ENCODE measurements at places on chromosomes 2 and 18.

DNA sequence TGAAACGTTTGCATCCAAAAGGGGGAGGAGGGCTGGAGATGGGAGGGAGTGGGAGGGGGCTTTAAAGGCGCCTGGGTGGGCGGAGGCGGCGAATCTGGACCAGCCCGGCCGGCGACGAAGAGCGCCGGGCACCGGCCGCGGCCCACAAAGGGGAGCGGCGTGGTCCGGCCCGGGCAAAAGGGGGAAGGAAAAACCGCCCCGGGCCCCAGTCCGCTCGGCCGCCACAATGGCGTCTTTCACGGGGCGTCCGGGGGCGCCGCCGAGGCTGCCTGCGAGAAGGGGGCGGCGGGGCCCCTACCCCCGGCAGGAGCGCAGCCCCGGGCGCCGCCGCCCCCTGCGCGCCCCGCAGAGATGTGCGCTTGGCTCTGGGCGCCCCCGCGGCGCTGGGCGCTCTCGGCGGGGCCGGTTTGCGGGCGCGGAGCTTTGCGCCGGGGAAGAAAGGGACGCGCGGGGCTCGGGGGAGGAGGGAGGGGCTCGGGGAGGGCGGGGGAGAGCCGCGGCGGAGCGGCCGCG is 108.1 kb upstream of the KCTD1 start:
- DNase-seq: no peak

- DNase-seq: no peak
Observed at GRCh38 chr2:176206136-176206535, 17.7 kb downstream of the HOXD1 start.

GRCh38 chr2:23664066-23664788 is 262.7 kb downstream of the ATAD2B start:
- no peak for DNase-seq

GRCh38 chr2:182224669-182225068 is 202.2 kb downstream of the PDE1A start:
- DNase-seq: no peak

DNA sequence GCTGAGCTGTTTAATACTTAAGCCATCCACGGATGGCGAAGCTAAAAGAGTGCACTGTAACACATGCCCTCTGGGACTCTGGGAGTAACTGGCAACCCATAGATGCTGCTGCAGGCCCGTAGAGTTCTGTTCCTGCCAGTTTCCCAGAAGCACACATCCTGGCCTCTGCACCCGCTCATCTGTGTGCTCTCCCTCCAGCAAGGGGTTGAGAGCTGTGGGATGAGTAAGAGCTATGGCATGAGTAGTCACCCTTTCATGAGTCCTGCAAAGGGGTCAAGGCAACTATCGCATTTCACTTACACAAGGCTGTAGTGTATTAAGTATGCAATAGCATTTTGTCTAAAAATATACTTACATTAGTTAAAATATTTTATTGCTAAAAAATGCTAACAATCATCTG is 1341.8 kb upstream of the NXPH2 start:
- DNase-seq: no peak

- no peak for DNase-seq
Observed at GRCh38 chr18:28846958-28847357, 670.0 kb upstream of the CDH2 start.

DNA sequence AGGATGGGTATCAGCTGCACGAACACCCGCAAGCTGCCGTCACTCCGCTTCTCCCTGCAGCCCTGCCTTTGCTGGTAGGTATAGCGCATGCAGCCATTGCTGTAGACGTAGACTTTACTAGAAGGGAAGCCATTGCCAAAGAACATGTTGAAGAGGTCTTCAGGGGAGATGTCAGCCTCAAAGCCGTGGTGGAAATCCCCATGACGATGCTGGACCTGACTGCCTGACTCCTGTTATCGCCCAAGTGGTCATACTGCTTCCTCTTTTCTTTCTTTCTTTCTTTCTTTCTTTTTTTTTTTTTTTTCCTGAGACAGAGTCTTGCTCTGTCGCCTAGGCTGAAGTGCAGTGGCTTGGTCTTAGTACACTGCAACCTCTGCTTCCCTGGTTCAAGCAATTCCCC is 68.7 kb upstream of the SPRED2 start:
- DNase-seq: no peak

- DNase-seq: no peak
Observed at GRCh38 chr2:99444222-99444621, 45.6 kb downstream of the REV1 start.

DNA sequence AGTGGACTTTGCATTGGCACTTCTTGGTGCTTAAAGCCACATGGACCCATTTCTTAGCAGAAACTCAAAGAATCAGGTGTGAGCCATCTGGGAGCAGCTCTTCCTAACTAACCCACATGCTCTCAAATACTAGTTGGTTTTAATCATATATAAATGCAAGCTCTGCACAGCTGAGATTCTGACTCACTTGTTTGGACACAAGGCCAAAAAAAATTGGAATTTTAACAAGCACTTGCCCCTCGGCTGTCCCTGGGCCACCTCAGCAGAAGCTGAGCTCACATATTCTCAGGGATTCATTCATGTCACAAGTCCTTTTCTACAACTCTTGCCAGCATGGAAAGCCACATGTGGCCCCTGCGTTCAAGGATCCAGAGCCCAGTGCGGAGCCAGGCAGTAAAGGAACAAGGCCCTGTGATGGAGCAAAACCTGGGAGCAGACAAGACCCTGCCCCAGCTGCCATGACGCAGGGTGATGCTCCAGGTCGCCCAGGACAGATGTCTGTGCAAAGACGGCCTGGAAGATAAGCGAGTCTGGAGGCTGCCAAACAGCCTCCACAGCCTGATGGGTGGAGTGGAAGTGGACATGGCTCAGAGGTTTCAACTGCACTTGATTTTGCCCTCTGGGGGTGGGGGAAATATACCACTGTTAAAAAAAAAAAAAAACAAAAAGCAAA is 266.5 kb downstream of the EIPR1 start:
- DNase-seq: no peak

GRCh38 chr2:29749041-29749440 is 172.3 kb downstream of the ALK start:
- no peak for DNase-seq

- DNase-seq: no peak
Observed at GRCh38 chr18:61706276-61706915, 186.4 kb downstream of the RNF152 start.

- DNase-seq: no peak
Observed at GRCh38 chr2:37709111-37709510, 37.7 kb upstream of the CDC42EP3 start.

GRCh38 chr2:8437228-8437948 is 244.5 kb upstream of the ID2 start:
- peak; percentile 52 for DNase-seq

GRCh38 chr2:209387389-209387788 is 36.5 kb upstream of the MAP2 start:
- no peak for DNase-seq

DNA sequence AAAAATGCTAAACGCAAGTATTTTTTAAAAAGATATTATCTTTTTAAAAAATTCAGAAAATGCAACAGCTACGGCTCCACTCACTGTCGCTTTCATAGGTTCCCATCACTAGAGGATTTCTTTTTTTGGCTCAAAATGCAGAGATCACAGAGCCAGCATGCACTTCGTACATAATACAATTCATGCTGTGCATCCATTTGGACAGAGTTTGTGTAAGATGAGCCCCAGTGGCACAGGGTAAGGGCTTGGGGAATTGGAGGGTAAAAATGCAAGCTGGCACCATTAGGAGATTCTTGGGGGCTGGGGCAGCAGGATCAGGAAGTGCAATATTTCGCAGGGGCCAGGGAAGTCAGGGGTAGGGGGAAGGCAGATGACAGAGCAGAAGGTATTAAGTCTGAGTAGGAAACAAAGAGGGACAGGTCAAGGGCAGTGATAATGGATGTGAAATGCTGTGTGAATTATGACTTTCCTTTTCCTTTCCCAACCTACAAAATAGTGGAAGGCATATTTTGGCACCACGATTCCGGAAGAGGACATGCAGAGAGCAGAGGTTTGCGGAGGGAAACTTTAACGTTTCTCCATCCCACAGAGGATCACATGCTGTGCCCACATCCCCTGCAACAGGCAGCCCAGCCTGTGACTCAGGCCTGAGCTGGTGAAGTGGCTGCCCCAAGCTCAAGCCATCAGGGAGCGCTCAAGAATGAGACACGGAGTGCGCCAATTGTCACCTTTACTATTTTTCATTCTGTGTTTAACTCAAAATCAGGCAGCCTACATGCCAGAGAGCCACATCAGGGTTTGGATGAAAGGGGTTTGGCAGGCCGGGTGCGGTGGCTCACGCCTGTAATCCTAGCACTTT is 4.7 kb downstream of the CAPG start:
- DNase-seq: no peak
